Right lung (tissue), 10 donors: ENCODE measurements at places on chromosomes 1 and 21. TPM values are rescaled to one million over a fixed set of nuclear protein-coding genes. Genes with fewer than 3 reads are reported as not detected.

CSMD2 gene
- 0.11 TPM for polyA plus RNA-seq

ADAM30 gene
- not detected for polyA plus RNA-seq

ZSWIM5 gene
- 5.3 TPM for polyA plus RNA-seq

GRCh38 chr1:181023265-181024057 is 791 bp upstream of the STX6 start:
- no peak for DNase-seq

DNA sequence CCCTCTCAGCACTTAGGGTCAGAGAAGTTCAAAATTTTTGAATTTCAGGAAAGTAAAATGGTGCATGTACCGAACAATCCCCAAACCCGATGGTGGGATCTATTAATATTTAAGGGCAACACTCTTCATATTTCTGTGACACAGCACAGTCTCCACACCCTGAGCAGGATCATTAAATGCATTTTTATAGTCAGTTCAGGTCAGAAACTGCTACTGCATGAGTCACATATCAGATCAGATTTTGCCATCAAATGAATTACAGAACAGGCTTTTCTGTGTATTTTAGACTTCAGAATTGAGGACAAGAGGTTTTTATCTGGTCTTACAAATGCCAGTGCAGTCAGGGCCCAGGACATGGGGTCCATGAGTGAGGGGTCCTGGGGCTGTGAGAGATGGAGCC is 79.2 kb downstream of the RIPK4 start:
- no peak for DNase-seq
